ENCODE measurements at places on chromosomes 7 and 10.
A peak's percentile ranks its signal among the peaks of the same experiment; 100 is the strongest.

- DNase-seq, result no peak
Observed at GRCh38 chr10:118856106-118856505, 101.3 kb upstream of the CACUL1 start.

GRCh38 chr7:351681-352480 is 61.9 kb downstream of the FOXL3 start:
- DNase-seq, result no peak

DNA sequence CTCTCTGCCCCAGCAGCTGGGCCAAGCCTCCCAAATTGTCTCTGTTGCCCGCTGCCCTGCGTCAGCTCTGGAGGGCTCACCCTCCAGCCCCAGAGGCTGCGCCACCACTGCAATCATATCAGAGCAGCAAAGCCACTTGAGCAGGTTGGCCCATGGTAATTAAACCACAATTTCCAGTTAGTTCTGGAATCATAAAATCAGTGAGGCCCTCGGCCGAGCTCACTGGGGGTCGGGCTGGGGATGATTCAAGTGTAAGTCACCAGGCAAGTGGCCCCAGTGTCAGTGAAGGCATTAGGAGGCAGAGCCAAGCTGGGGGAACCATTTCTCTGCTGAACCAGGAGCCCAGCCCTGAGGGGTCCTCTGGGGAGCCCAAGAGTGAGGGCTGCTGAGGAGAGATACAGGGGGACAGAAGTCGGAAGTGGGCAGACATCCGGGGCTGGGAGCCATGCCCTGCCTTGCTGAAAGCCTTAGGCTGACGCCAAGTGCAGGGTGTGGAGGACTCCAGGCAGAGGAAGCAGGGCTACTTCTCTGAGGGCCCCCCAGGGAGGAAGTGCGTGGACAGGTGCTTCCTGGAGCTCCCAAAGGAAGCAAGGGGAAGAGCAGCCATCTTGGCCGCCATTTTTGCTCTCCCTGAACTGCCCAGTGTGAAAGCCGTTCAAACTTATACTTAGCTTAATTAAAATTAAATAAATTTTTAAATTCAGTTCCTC is 29.5 kb upstream of the SLC29A3 start:
- no peak for DNase-seq

- no peak for DNase-seq
Observed at GRCh38 chr7:47882635-47883034, 65.6 kb downstream of the PKD1L1 start.

GRCh38 chr10:111323389-111323966 is 246.6 kb downstream of the ADRA2A start:
- no peak for DNase-seq

DNA sequence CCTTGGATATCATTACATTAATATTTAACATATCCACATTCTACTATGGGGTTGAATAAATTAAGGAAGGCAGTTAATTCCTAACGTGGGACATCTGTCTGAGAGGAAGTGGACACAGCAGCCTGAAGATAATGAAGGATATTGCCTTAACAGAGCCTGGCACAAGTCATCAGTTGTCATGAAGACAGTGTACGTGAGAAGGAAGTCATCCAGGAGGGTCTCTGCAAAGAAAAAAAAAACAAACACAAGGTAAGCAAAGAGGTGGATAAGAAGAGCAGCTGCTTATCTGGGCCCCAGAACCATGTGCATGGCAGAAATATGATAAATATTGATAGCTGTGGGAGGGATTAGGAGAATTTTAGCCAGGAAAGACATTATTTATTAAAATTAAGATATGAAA is 190.0 kb downstream of the RAPGEF5 start:
- DNase-seq, result no peak

DNA sequence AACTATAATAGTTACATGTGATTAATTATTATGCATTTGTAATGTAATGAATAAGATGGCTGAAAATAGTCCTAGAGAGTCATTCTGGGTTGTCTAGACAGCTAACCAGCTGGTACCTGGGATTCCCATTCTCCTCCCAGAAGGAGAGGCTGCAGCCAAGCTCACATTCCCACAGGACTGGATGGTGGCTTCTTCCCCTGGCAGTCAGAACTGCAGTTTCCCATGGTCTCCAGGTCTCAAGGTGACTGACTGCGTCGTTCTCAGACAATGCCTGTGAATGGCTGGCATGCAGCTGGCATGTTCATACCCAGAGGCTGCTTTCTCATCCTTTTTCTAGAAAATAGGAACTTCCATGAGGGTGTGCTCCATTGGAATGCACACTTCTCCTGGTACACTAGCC is 21.3 kb downstream of the TAS2R16 start:
- no peak for DNase-seq

GRCh38 chr7:18536486-18536885 is 40.9 kb downstream of the HDAC9 start:
- DNase-seq, result no peak

DNA sequence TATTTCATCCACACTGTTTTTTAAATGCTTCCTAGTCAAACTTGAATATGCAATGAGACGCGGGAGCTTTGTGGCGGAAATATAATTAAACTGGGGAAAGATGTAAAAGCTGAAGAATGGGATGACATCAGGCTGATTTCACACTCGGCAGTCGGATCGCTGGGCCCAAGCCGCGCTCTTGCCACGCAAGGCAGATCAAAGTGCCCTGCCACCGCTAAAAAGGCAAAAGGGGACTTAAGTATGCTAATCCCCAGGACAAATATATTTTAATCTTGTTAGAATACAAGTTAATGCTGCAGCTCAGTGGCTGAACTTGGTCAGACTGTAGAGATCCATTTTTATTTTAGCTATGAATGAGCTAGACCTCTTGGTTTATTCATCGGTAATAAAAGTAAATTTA is 13.8 kb downstream of the EN2 start:
- DNase-seq, result no peak

DNA sequence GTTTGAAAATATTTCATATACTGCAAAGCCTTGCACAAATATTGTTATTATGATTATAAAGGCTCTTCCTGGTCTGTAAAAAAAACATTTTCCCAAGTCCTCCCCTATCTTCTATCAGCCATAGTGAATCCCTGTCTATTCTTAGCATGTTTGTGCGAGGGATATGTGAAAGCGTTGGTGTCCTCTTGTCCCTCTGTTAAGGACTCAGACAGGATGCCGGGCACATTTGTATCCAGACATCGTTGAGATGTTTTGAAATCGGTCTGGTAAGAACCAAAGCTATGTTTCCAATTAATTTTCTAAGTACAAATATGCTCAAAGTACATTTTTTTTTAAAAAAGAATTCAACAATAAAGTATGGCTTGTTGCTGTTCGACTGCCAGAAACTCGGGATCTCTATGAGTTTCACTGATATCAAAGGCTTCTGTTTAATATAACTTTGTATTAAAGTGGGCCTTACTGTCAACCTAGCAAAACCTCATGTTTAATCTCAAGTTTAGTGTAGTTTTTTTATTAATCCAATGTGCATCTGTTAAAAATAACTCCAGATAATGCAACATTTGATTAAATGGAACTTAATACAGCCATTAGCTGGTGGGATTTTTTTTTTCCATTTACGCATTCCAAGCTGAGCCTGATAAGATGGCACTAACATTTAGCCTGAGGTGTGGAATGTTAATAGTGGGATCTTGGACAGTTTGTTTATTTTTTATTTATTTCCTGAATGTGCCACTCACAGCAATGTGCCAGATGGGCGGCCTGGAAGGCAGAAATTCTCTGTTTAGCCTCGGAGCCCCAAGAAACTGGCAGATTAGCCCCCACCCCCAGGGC is 754.3 kb downstream of the LRMDA start:
- no peak for DNase-seq

DNA sequence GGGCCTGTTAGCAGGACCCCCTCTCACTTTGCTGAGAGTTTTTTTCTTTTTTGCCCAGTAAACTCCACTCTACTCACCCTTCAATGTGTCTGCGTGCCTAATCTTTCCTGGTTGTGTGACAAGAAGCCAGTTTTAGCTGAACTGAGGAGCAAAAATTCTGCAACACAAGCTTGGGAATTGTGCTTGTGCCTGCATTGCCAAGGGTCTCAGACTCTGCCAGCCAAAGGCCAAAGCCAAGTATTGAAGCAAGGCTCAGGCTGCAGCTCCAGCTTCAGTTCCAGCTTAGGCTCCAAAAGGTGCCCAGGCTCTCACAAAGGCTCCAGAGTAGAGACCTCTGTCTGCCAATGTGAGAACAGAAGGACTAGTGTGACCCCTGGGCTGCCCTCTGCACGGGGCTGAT is 4.2 kb upstream of the CPA2 start:
- no peak for DNase-seq

DNA sequence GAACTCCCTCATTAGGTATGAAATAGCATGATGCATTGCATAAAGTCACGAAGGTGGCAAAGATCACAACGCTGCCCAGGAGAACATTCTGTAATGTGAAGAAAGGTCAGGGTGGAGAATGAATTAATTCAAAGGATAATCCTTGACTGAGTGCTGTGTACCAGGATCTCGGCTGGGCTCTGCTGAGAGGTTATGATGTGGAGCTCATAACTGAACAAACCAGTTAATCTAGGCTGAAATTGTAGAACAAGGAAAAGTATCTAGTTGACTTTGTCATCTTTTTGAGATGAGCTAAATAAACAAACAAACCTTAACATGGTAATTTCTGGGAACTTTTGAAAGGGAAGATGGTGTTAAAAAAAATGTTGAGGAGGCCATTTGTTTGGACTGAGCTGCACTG is 6.1 kb downstream of the MSMB start:
- no peak for DNase-seq

- no peak for DNase-seq
Observed at GRCh38 chr10:24249829-24250415, 41.0 kb downstream of the KIAA1217 start.

GRCh38 chr7:44087911-44088838 is 5.8 kb upstream of the POLM start:
- no peak for DNase-seq

DNA sequence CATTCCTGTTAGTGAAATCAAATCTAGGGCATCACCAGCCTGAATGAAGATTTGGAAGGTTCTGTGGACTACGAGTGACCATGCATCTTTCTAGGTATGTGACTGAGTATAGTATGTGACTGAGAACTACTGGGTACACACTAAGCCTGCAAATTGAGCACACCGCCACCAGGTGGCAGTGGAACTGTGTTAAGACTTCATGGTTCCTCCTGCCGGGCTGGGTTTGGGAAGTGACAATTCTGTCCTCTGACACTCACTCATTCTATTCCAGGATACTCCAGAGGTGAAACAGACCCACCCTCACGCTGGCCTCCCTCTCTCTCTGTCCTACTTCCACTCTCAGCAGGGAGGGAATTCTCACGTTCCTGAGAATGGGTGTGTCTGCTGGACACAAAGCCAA is 84.0 kb upstream of the TMEM248 start:
- DNase-seq, result no peak

DNA sequence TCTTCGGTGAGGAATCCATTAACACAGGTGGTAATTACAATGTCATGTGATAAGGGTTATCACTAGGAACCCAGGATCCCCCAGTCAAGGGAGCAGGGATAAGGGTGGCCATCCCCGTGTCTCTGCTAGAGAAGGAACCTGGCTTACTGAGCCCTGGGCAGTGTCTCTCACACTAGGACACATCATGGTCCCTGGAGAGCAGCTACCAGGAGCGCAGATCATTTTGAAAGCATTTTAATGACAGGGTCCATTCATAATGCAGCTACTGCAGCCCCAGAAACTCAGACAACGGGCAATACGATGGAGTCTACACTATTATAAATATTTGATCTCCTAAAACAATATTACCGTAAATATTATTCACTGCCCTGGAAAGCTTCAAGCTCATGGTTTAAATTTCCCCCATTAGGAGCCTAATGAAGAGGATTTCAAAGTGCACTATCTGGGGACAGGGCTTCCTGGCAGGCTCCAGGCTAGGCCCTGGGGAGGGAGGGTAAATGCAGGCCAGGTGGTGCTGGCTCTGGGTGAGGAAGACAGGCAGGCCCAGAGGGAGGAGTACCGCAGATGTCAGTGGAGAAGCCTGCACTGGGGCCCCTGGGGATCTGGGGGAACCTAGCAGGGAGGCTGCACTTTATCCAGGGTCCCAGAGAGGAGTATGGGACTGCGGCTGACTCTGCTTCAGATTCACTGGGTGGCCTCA is 52.6 kb upstream of the LOXL4 start:
- no peak for DNase-seq

- no peak for DNase-seq
Observed at GRCh38 chr10:130481936-130482335, 345.7 kb downstream of the GLRX3 start.

DNA sequence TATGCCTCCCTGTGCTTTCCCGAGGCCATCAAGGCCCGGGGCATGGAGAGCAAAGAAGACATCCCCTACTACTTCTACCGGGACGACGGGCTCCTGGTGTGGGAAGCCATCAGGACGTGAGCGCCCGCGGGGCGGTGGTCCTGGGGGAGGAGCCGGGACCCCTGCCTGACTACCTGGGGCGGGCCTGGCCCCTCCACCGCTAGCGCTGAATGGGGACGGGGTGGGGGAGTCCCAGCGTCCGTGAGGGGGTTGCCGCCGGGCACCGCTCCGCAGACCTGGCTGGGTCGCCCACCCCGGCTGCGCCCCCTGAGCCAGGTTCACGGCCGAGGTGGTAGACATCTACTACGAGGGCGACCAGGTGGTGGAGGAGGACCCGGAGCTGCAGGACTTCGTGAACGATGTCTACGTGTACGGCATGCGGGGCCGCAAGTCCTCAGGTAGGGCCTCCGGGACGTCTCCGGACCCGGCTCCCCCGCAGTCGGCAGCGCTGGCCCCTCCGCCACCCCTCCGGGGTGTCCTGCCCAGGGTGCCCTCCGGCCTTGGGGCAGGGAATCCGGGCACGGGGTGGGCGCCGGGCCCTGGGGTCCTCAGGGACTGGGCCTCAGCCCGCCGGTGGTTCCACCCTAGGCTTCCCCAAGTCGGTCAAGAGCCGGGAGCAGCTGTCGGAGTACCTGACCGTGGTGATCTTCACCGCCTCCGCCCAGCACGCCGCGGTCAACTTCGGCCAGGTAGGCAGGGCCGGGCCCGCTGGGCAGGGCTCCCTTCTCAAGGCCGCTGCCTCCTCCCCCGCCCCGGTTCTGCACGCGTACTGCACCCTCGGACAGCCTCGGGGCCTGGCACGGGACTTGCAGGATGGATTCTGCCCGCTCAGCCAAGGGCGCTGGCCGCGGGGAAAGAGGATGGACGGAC is 69.3 kb downstream of the ALOX5 start:
- no peak for DNase-seq

DNA sequence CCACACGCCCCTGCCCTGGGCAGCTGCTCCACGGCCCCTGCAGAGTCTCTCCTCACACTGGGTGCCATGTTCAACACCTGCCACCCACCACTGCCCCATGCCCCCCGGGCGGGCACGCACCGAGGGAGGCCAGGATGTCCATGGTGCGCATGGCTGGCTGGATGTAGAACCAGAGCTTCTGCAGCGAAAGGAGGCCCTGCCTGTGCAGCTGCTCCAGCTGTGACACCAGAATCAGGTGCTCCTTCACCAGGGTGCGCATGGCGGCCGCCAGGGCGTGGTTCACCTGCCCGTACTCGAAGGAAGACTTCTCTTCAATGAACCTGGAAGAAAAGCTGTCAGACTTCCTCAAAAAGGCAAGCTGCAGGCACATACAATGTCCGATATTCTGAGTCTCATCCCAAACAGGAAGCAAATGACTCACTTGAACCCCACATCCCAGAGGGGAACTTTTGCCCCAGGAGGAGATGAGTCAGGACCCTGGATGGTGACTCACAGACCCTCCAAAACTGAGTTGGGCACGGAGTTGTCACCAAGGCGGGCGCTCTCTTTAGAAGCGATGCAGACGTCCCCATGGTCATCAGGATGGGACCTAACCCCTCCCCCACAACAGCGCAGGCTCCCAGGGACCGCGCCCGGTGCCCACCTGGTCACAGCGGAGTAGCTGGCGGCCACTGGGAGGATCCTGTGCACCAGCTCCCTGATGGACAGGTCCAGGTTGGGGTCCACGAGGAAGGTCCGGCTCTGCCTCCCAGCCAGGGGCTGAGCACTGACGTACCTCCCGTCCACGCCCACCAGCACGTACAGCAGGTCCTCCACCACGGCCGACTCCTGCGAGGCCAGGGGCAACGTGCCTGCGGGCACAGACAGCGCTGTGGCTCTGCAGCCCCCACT is 15.5 kb downstream of the TUBGCP2 start:
- DNase-seq, result peak; percentile 19

Measured in non-pigmented ciliary epithelial cell (primary cell).